ENCODE measurements at places on chromosomes 3 and 15.

DNA sequence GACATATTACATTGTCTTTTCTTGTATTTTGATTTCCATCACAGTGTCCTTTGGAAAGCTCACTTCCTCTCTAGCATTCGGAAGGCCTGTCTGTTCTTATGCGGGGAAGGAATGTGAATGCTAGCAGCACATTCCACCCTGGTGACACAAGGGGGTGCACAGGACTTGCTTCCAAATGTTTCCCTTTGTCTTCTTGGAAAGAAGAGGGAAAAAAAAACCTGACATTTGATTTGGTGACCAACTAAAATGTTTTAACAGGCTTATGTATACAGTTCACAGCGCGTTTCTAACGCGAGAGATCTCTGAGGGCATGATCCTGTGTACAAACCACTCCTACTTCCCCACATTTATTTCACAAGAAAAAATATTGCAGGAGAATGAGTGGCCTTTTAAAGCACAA is 107.6 kb upstream of the FXR1 start:
- peak; percentile 53 for DNase-seq

GRCh38 chr3:123783811-123784210 is 100.3 kb downstream of the MYLK start:
- DNase-seq, result no peak

DNA sequence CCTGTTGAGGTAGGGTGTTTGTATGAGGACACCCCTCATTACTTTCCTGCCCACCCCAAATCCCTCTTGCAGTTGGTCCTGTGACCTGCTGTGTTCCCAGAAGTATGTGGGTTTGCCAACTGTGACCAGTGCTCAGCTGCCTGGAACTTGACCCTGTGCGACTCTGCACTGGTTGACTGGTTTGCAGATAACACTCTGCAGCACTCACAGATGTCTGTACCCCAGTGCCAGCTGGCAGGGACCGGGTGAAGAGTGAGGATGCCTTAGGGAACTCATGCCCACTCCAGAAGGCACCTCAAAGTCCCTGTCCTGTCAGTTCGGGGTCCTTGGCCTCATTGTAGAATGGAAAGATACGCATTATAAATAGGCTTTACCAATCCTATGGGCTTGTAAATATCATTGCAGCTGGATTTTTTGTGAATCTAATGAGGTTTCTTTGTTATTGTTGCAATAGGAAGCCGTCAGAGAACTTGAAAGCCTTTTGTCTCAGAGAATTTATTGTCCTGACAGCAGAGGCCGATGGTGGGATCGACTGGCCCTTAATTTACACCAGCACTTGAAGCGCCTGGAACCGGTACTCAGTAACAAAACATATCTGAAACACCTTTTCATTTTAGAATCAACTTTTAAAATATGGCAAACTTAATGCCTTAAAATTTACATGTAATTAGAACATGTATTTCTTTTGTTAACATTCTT is 18.2 kb downstream of the FAN1 start:
- no peak for DNase-seq

DNA sequence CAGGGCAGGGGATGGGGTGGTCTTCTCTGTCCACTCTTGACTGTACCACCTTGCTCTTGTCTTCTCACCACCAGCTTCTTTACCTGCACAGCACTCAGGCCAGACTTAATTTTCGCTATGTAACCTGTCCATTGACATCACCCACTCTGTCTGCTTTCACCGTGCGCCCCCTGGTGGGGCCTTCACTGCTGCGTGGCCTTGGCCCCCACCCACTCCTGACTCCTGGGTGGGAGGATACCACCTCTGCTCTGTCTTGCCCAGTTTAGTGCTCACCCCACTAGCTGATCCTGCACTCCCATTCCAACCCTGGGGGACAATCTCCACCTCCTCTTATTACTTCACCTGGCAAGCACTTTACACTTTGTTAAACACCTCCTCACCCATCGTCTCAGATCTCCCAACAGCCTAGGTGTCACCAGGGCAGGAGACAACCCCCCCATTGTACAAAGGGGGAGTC is 17.7 kb downstream of the PTH1R start:
- DNase-seq, result no peak

DNA sequence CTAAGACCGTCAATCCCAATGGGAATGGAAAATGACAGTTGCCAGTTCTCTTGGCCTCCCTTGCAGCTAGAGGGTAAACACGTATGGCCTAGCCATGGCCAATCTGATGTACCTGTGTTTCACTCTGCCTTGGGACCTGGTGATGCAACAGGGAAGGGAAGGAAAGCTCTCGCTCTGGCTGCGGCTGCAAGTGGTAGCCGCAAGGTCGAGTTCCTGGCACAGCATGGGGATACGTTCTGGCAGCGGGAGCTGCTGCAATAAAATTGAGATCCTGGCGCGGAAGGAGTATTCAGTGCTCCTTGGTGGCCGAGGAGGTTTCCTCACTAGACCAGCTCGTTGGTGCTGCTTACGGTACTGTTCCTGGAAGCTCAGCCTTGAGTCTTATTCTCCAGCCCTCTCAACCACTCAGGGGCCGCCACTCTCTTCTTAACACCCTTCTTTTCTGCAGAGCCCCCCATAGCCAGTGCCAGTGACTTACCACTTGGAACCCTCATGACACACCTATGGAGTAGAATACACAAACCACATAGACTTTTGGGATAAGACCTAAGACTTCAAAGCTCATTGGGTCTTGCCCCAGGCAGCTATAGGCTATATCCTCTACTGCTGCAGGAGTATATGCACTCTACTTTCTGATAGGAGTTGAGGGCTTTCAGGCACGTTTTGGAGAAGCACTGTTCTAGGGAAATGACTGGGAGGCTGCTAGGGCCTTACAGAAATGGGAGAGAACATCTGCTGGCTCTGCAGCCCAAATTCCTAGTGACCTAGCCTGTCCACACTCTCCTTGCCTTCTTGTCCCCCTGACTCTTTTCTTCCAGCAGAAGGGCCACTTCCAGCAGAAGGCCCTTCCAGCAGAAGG is 2.7 kb downstream of the KY start:
- DNase-seq, result no peak

- no peak for DNase-seq
These were observed 3.3 kb downstream of the PCBP4 start for GRCh38 chr3:51963951-51964451.

DNA sequence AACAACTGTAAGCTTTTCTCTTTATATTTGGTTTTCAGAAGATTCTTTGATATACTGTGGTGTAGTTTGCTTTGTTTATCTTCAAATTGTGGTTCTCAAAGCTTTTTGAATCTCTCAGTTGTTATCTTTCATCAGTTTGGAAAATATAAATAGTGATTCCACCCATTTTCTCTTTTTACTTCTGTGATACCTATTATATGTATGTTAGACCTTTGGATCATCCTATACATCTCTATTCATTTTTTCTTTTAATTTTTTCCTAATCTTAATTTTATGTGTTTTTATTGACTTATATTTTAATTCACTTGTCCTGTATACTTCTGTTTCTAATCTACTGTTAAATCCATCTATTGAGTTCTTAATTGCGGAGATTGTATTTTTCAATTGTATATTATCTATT is 160.7 kb upstream of the COL8A1 start:
- DNase-seq, result no peak

DNA sequence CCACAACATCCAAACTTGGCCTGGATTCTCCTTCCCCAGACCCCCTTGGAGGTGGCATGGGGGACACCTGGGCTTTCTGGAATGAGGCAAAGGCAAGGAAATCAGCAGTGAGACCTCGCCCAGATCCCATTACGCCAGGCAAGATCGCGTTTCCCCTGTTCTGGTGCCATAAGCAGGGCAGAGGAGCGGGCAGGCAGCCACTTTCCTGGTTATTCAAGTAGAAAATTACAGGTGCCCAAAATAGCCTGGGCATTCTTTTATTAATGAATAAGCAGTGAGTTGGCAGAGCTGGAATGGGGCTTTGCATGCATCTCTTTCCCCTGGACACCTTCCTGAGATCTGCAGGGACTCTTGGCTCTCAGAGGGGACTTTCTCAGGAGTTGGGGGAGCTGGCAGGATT is 31.5 kb upstream of the FAM107A start:
- peak; percentile 65 for DNase-seq

DNA sequence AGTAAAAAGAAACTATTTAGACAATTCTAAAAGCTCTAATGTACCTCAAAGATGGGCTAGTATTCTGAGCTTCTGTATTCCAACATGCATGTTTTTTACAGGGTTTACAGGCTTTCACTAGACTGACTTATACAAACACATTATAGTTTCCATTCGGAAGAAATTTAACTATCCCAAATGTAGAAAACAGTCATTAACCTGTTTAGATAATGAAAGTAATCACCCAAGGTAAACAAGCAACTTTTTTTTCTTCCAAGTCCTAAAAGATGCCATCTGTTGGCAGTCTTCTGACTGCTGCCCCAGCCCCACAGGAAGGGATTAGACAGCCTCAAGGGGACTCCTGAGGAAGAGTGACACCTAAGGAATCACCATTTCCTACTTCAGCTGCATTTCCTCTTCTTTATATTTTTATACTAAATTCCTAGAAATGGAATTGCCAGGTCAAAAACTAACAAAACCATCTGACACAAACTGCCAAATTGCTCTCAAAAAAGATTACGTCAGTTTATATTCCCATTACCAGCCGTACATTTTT is 25.5 kb downstream of the SIN3A start:
- no peak for DNase-seq

GRCh38 chr3:64225695-64226499 is 631 bp upstream of the PRICKLE2 start:
- no peak for DNase-seq

GRCh38 chr3:188432802-188433520 is 279.0 kb downstream of the LPP start:
- no peak for DNase-seq

GRCh38 chr15:100461049-100461448 is 67.7 kb downstream of the CERS3 start:
- no peak for DNase-seq

GRCh38 chr3:107833722-107834416 is 257.0 kb downstream of the CD47 start:
- no peak for DNase-seq

DNA sequence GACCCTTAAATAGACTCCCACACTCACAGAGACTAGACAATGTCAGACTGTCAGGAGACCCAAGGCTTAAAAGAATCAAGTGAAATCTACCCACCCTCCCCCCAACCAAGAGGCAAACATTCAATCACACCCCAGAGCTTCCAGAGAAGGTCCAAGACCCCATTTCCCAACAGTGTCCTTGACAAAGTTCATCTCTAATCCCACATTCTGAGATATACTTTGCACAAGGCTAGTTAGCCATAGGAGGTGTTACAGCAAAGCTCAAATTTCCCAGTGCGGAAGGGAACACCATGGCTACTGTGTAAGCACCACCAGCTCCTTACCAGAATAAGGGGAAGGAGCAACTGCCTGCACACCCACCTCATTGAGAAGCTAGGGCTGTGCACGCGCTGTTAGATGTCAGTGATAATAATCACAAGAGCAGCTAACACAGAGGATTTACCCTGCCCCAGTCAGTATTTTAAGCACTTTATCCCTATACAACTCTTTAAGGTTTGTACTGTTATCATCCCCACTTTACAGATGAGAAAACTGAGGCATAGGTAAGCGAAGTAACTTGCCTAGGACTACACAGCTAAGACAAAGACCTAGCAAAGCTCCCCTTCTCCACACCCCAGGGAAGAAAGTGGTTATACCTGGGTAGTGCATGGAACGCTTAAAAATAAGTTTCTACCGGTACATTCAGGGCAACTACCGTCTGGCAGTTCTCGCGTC is 17.3 kb downstream of the SPATA12 start:
- DNase-seq, result no peak

DNA sequence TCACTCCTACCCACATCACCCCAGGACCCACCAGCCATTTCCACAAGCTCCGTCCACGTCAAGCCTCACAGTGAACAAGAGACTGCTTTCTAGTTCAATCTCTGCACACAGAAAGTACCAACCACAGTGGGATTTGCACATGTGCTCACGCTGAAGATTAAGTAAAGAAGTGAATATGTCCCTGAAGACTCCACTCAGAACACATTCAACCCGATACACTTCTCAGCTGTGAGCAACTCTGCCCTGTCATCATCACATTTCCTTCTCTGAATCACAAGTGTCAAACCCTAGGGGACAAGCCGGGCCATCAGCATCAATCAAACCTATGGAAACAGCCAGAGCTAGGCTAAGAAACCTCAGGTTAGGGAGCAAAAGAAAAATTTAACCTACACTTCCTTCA is 1.9 kb downstream of the STIMATE start:
- no peak for DNase-seq

DNA sequence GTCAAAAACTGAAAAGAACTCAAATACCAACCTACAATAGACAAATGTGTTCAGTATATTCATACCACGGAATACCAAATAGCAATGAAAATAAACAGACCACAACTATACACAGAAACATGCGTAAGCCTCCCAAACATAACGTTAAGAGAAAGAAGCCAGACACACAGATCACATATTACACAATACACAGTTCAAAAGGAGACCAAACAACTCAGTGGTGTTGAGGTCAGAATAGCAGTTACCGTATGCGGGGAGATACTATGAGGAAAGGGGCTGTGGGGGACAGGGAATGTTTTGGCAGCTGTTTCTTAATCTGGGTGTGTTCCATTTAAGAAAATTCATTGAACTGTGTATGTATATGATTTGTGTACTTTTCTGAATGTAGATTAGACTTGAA is 6.6 kb downstream of the OSBPL10 start:
- DNase-seq, result no peak

- DNase-seq, result no peak
These were observed 39.6 kb upstream of the GYG1 start for GRCh38 chr3:148951599-148952361.

- no peak for DNase-seq
These were observed 10.8 kb upstream of the LRRC2 start for GRCh38 chr3:46576879-46577278.

- peak; percentile 7 for DNase-seq
These were observed 381.0 kb downstream of the SOX2 start for GRCh38 chr3:182092662-182093262.

GRCh38 chr3:80677796-80678195 is 910.0 kb upstream of the ROBO1 start:
- no peak for DNase-seq

GRCh38 chr3:99602183-99602582 is 36.2 kb upstream of the COL8A1 start:
- DNase-seq, result no peak

DNA sequence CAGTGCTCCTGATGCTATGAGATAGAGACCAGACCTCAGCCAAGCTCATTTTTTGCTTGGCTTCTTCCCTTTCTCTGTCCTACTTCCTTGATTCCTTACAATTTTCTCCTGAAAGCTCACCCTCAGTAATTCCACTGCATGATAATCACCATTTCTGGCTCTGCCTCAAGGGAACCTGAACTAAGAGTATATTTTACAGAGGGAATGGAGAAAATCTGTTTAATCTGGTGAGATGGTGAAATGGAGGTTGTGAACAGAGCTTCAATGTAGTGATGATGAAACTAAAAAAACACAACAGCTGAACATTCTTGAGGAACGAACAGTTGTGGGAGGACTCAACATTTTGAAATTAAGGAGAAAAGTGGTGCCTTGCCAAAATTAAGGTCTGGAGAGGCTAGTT is 16.3 kb downstream of the HHLA2 start:
- DNase-seq, result no peak

DNA sequence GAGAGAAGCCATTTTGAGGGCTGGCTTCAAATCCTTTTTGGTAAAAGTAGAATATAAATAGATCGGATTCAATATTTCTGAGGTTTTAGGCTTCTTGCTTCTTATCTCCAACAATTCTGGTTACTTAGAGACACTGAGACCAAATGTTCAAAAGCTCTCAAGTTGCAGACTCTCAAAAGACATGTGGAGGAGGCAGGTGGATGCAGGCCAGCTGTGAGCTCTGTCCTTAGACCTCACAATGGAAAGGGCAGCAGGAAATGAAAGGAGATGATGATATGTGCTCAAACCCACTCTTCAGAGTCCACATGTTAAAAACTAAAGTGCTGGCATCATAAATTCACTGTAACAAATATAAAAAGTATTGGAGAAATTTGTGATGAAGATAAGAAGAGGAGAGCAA is 424.9 kb upstream of the ALCAM start:
- DNase-seq, result no peak

Measured in NCI-H1105 (cell line).